ENCODE measurements at places on chromosomes 1 and 21.

GRCh38 chr21:34363733-34364132, at the start of gene KCNE2:
TSS of gene KCNE2 (plus strand) at chr21:34364006. CDS start at chr21:34370479, 6,473 bp downstream.
- DNase-seq: no peak

DNA sequence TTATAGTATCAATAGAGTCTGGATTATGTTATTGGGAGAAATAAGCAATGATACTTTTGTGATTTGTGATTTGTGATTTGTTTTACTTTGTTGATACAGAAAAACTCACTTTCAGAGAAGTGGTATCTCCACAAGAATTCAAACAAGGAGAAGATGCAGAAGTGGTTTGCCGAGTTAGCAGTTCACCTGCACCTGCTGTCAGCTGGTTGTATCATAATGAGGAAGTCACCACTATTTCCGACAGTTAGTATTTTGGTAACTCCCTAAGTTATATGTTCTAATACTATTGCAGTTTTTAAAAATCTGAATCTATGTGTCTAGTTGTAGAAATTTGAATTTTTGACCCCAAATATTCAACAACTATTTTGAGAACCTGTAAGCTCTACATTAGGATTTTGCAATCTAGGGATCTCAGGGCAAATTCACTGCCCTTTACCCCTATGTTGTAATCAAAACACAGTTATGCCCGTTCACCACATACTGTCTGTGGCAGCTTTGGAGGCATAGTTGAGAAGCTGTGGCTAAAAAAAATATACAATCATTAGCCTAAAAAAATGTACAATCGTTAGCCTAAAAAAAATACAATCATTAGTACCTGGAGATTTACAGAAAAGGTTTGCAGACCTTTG, 288.1 kb downstream of the NCAM2 start:
- DNase-seq: no peak

DNA sequence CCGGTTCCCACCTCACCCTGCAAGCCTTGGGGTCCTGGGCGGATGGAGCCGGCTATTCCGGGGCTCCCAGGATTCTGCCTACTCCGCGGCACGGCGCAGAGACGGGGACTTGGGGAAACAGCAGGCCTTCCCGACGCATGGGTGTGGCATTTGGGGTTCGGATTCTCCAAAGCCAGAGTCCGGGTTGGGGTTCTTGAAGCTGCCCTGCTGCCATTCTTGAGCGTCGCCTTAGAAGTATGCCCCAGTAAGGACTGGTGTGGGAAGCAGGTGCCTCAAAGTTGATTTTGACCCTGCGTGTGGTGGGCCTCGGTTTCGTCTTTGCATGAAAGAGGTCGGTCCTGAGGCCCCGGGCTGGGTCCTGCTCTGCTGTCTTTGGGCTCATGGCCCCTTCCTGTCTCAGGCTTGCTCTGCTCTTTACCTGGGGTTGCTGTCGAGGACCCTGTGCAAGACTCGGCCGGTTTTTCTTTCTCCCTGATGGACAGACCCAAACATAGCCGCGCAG, 696 bp downstream of the GUK1 start:
- no peak for DNase-seq

GRCh38 chr1:14866911-14867612, 268.6 kb downstream of the KAZN start:
- DNase-seq: no peak

GRCh38 chr1:157958263-157958662, 35.2 kb upstream of the KIRREL1 start:
- no peak for DNase-seq

DNA sequence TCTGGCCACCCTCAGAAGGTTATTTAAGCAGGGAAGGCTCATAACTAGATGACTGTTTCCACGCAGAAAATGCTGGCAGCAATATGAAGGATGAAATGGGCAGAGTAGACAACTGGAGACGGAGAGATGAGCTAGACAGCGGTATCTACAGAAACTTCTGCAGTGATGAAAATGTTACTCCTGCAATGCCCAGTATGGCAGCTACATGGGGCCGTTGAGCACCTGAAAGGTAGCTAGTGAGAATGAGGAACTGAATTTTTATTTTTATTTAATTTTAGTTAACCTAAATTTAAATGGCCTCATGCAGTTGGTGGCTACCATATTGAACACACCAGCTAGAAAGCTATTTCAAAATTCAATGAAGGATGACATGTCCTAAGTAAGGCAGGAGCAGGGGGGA, 27.3 kb downstream of the SIPA1L2 start:
- DNase-seq: no peak

- no peak for DNase-seq
Observed at GRCh38 chr1:22641247-22641646, 2.2 kb upstream of the C1QC start.

DNA sequence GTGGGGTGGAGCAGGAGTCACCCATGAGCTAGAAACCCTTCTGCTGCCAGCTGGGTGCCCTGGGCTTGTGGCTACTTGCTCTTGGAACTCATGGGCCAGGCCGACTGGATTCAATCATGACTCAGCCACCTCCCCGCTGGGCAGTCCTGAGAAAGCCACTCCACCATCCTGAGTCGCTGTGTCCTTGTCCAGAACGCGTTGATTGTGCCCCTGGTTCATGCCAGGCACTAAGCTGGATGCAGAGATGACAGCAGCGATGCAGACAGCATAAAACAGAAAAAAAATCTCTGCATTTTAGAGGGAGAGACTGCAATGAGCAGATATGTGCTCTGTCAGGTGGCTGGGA, 10.6 kb downstream of the PADI1 start:
- DNase-seq: no peak

GRCh38 chr1:178645808-178646200, 79.2 kb upstream of the RALGPS2 start:
- DNase-seq: no peak

- DNase-seq: no peak
Observed at GRCh38 chr21:16079830-16080229, 350.0 kb downstream of the USP25 start.

- no peak for DNase-seq
Observed at GRCh38 chr1:180964595-180964994, 51.9 kb downstream of the KIAA1614 start.

DNA sequence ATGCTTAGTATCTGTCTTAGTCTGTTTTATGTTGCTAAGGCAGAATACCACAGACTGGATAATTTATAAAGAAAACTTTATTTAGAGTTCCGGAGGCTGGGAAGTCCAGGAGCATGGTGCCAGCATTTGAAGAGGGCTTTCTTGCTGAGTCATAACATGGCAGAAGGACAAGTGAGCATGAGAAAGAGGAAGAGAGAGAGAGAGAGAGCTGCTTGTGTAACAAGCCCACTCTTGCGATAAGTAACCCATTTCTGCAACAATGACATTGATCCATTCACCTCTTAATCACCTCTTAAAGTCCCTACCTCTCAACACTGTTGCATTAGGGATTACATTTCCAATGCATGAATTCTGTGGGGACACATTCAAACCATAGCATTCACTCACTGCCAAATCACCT, 11.7 kb upstream of the MYOCOS start:
- DNase-seq: no peak

GRCh38 chr1:224259986-224260385, 70.0 kb downstream of the NVL start:
- DNase-seq: no peak

DNA sequence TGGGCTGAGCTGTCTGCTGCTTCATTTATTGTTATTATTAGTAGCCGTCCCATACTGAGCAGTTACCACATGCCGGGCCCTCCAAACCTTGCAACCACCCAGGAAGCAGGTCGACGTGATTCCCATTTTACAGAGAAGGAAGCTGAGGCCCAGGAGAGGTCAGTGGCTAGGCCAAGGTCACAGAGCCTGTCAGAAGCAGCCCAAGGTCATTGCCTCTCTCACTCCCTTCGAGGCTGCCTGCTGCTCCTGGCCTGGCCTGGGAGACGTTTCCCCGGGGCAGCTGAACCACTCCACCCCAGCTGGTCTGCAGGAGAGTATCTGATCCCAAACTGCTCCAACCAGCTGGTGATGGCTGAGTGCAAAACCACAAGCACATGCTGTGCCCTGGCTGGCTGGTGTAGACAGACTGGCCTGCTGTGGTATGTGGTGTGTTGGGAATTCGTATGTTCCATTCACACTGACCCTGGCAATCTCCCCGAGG, 6.5 kb downstream of the PADI4 start:
- no peak for DNase-seq

DNA sequence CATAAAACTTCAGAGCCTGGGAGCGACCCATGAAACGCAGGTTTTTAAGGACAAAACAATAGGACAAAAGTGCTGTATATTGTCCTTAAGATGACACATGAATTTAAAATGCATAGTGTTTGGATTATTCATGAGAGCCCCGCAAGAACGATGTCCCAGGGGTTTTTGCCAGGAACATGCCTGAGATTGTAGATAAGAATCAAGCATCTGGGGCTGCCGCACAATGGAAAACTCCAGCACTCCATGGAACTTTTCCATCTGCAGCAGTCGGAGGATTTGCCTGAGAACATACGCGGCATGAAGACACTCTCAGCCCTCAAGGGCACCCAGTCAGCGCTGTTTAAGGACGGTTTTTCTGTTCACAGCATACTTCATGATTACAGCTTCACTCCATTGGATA, 5.3 kb upstream of the ERG start:
- DNase-seq: no peak

DNA sequence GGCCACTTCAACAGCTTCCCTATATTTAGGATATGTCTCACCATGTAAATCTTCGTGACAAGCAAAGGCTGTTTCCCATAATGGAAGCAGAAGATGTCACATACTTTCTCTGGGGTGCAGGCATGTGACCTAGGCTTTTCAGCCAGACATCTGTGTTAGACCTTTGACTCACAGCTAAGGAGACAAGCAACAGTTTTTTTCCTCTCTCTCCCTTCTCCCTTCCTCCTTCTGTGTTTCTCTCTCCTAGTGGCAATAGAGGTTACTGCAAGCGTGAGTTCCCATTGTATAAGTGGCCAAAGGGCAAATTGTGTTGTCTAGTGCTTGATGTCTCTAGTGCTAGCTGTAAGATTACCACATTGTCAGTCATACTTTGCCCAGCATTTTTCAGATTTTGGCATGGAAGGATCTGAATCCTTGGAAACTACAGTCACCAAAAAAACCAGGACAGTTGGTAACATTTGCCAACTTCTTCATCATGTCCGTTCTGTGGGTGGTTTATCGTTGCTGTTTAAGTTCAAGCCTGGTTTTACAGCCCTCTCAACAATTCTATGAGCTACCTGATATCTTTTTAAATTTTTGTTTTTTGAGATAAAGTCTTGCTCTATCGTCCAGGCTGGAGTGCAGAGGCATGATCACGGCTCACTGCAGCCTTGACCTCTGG, 44.4 kb upstream of the RABGAP1L start:
- DNase-seq: no peak

- DNase-seq: no peak
Observed at GRCh38 chr1:152388889-152389288, 25.2 kb downstream of the CRNN start.

- DNase-seq: no peak
Observed at GRCh38 chr1:21814241-21814918, 2.3 kb downstream of the LDLRAD2 start.

DNA sequence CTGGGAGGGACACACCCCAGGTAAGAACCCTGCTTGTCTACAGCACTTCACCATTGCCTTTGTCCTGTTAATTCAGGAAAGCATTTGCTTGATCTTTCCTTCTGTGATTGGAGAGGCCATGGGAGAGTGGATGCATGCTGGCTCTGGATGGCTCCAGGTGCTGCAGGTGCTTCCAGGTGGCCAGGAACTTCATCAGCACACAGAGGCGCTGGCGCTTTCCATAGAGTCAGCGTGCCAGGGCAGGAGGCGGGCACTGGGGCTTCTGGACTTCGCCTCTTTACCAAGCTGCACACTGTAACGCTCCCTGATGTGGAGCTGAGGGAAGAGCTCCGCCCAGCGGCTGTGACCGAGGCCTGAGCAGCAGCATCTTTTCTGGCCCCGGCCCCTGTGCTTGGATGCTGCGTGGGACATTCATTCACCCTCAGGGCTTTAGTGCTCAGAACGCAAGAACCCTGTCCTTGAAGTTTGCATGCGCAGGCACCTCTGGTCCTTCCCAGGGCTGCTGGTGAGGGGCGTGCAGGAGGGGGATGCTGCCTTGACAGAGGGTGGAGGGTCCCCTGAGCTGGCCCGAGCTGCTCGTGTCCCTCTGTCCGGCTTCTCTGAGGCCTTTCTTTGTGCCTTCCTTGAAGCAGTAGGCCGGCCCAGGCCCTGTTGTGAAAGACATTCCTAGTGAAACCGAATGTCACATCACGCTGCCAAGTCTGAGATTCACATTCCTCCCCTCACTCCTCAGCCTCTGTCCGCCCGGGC, 1.6 kb upstream of the MX2 start:
- no peak for DNase-seq

DNA sequence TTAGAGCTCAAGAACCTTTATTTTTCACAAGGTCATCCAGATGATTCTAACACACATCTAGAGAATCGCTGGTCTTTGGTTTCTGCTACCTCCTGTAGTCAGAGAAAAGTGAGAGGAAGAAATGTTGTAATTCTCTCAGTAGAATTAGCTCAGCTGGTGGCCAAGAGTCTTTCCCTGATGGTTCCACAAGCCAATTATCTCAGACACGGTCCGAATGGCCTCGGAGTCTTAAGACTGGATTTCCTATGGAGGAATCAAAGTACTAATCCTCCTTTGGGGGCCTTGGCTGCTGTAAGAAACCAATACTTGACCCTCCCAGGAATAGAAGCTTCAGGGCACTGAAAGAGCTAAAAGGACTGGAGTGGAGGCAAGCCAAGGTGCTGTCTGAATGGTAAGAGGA, 1.8 kb downstream of the TMEM81 start:
- no peak for DNase-seq

- DNase-seq: no peak
Observed at GRCh38 chr1:156924478-156925153, 4.2 kb downstream of the LRRC71 start.

GRCh38 chr1:1598720-1599029, 1.3 kb downstream of the FNDC10 start:
- no peak for DNase-seq

DNA sequence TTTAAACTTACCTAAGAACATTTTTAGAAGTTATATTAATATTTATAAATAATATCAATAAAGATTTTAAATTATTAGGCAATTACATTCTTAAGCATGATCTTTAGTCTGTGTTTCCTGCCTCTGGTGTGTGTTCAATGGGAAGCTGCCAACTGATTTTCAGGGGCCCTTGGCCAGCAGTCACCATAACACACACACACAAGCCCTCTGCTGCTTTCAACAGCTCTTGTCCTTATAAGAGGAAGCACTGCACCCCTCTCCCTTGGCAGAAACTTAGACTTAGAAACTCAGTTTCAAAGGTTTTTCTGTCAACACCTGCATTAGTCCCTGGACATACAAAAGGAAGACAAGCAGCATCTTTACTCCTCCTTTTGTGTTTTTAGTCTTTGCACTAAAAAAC, 81.4 kb downstream of the VAV3 start:
- DNase-seq: no peak

- DNase-seq: no peak
Observed at GRCh38 chr21:29209696-29210095, 79.3 kb downstream of the MAP3K7CL start.

DNA sequence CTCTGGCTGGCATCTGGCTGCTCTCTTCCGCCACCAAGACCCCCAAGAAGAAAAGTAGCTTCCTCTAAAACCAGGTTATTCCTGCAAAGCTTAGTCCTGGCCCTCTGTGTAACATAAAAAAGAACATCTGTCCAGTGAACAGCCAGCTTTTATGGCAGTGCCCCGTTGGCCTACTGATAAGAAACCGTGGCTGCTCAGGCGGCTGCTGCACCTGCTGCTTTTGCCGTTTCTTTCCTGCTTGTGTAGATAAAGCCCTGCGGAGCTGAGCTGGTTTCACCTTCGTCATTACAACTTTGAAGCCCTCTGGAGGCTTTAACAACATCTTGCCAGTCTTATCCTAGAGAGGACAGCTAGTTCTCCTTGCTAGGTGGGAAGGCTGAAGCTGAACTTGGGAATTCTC, 20.5 kb downstream of the ELAPOR1 start:
- no peak for DNase-seq

- no peak for DNase-seq
Observed at GRCh38 chr1:234521836-234522235, 42.9 kb upstream of the TARBP1 start.
